ENCODE measurements at places on chromosomes 1 and 21. TPM values are rescaled to one million over a fixed set of nuclear protein-coding genes. Genes with fewer than 3 reads are reported as not detected.

DNA sequence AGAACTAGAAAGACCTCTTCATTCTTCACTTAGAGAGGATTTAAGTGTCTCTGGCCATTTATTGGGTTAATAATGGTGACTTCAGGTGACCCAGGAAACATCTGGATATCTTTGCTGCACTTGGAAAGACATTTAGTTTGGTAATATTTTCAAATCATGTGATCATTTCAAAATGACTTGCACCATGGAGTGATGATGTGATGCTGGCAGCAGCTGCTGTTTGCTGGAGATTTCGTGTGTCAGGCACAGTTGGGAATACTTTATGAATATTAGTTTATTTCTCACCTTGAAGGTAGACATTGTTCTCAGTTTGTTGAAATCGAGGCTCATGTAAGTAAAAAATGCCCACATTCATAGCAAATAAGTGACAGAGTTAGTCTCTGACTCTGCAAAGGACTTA lies 236.0 kb downstream of the DISC1 start:
- DNase-seq, result no peak

DNA sequence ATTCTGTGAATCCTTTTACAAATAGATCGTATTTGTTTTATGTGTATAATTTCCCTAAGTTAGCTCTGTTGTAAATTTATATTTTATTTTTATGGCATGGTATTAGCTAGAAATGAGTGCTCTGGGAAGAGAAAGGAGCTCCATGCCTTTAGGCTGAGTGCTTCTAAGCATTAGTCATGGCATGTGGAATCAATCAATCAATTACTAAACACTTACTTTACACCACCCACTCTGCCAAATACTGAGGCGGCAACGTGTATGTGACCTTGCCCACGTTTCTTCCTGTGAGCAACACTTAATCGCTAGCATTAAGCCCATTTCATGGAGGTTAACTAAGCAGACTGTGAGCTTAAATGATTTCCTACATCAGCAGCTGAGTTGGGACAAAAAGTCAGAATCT lies 7.2 kb upstream of the BECN2 start:
- no peak for DNase-seq

GRCh38 chr1:214538496-214538895 lies 12.9 kb downstream of the PTPN14 start:
- no peak for DNase-seq

DNA sequence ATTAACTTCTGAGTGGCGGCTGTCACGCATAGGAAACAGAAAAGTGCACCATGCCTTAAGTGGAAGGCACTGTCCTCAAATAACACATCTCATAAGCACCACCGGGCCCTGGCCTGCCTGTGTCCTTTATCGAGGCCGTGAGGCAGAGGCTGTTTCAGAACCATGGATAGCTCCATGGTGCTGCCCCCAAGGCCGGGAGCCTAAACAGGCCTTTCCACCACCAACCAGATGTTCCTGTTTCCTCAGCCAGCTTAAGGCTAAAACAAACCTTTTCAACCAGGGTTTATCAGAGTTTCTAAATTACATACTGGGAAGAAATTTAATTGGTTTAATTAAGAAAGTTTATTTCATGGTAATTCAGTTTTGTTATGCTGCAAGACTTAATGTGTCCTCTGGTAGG lies 114.4 kb downstream of the DMRTA2 start:
- DNase-seq, result no peak

- peak; percentile 53 for DNase-seq
These were observed 19.2 kb upstream of the ID3 start for GRCh38 chr1:23578311-23578996.

GRCh38 chr1:33459691-33460090 lies 12.8 kb upstream of the ZSCAN20 start:
- no peak for DNase-seq

GRCh38 chr21:34812504-34813265 lies 143.9 kb downstream of the CLIC6 start:
- DNase-seq, result no peak

DNA sequence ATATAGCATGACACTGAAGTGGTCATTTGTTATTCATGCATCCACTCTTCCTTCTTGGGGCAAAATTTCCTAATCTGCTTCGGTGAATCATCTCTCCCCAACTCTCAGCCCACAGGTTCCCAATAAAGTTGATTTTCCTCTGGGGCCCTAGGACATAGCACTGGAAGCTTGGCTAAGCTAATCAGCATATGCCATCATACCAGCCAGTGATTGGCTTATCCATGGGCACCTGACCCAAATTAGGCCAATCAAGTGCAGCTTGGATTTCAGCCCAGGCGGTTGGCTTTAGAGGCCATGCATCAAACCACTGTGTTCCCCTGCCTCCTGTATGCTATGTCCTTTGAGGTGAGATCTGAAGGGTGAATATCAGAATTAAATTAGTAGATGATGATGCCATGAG lies 58.9 kb downstream of the C1orf94 start:
- DNase-seq, result no peak

- DNase-seq, result no peak
These were observed 413.9 kb downstream of the ADGRL2 start for GRCh38 chr1:82214606-82215005.

- no peak for DNase-seq
These were observed 27.1 kb downstream of the AK2 start for GRCh38 chr1:33009561-33009960.

- no peak for DNase-seq
These were observed 497.3 kb downstream of the NEGR1 start for GRCh38 chr1:71785000-71785399.

GRCh38 chr1:71054281-71054731 lies 6.7 kb upstream of the PTGER3 start:
- no peak for DNase-seq

DNA sequence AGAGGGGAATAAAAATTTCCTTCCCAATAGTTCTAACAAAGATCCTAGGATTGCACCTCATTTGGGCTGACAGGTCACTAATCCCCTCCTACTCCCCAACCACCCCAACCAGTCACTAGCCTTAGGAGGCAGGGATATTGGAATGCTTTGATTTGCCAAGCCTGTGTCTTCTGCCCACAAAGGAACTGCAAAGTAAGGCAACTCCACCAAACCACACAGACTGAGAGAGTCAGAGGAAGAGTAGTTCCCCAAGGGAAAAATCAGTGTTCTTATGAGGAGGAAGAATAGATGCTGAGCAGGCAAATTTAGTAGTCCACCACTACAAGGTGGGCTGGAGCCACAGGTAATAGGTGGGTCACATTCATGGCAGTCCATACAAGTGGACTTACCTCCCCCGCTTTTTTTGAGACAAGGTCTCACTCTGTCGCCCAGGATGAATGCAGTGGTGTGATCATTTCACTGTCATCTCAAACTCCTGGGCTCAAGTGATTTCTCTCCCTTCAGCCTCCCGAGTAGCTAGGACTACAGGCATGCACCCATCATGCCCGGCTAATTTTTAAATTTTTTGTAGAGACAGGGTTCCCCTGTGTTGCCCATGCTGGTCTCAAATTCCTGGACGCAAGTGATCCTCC lies 3.7 kb upstream of the TMEM39B start:
- DNase-seq, result no peak

ERRFI1 gene
- 1.5 TPM for total RNA-seq

HLX gene
- 7.7 TPM for total RNA-seq

SPAG17 gene
- not detected for total RNA-seq

S100A3 gene
- total RNA-seq, result not detected

SEMA6C gene
- total RNA-seq, result 1.5 TPM

CLCA2 gene
- total RNA-seq, result not detected

LRRC38 gene
- not detected for total RNA-seq

All from B cell (primary cell).